Mammary microvascular endothelial cell (primary cell): ENCODE measurements at places on chromosomes 2 and 18. TPM values are rescaled to one million over a fixed set of nuclear protein-coding genes. Genes with fewer than 3 reads are reported as not detected.

The UGT1A1 gene
- total RNA-seq = not detected in 2 replicates

The CCDC195 gene
- not detected in 2 replicates for total RNA-seq

The COL3A1 gene
- 2.3 and 2.6 TPM in 2 replicates for total RNA-seq

The MC4R gene
- total RNA-seq = not detected in 2 replicates

The SERPINB3 gene
- total RNA-seq = not detected in 2 replicates

The MYL12B gene
- total RNA-seq = 648 and 672 TPM in 2 replicates

The DOCK10 gene
- 5.8 and 6.3 TPM in 2 replicates for total RNA-seq

The NDC80 gene
- 30.8 and 33.0 TPM in 2 replicates for total RNA-seq

The GCKR gene
- total RNA-seq = 0.34 and 3.7 TPM in 2 replicates

The ANTXR1 gene
- 1.5 and 2.5 TPM in 2 replicates for total RNA-seq

The COLEC11 gene
- 0.25 TPM in 1 of 2 replicates, not detected in the other for total RNA-seq

The C2orf78 gene
- not detected in 2 replicates for total RNA-seq

The CAMKMT gene
- total RNA-seq = 2.5 and 3.8 TPM in 2 replicates

The RAMP1 gene
- total RNA-seq = not detected in 2 replicates

The ST6GAL2 gene
- total RNA-seq = 0.15 TPM in 1 of 2 replicates, not detected in the other

The ACVR1C gene
- not detected in 2 replicates for total RNA-seq

The ARHGEF33 gene
- total RNA-seq = 0.07 TPM in 1 of 2 replicates, not detected in the other

The CYRIA gene
- 7.5 and 10.2 TPM in 2 replicates for total RNA-seq

The BZW1 gene
- 337 and 384 TPM in 2 replicates for total RNA-seq

The GKN2 gene
- 0.20 TPM in 1 of 2 replicates, not detected in the other for total RNA-seq

The BMP10 gene
- total RNA-seq = not detected in 2 replicates

The PPM1B gene
- 6.7 and 9.8 TPM in 2 replicates for total RNA-seq

The MROH2A gene
- total RNA-seq = not detected in 2 replicates

The PLGLB2 gene
- not detected in 2 replicates for total RNA-seq

The AAMP gene
- total RNA-seq = 122 and 127 TPM in 2 replicates

The SP140 gene
- under 0.01 and 0.20 TPM in 2 replicates for total RNA-seq

The GLS gene
- total RNA-seq = 68.4 and 69.3 TPM in 2 replicates
